ENCODE measurements at places on chromosomes 1 and 21.

- DNase-seq = no peak
Measured at GRCh38 chr1:43206600-43207228, 34.6 kb downstream of the CFAP57 start.

GRCh38 chr1:46128344-46128743 is 4.1 kb downstream of the PIK3R3 start:
- DNase-seq = no peak

- DNase-seq = no peak
Measured at GRCh38 chr1:201590474-201590873, 51.5 kb downstream of the NAV1 start.

DNA sequence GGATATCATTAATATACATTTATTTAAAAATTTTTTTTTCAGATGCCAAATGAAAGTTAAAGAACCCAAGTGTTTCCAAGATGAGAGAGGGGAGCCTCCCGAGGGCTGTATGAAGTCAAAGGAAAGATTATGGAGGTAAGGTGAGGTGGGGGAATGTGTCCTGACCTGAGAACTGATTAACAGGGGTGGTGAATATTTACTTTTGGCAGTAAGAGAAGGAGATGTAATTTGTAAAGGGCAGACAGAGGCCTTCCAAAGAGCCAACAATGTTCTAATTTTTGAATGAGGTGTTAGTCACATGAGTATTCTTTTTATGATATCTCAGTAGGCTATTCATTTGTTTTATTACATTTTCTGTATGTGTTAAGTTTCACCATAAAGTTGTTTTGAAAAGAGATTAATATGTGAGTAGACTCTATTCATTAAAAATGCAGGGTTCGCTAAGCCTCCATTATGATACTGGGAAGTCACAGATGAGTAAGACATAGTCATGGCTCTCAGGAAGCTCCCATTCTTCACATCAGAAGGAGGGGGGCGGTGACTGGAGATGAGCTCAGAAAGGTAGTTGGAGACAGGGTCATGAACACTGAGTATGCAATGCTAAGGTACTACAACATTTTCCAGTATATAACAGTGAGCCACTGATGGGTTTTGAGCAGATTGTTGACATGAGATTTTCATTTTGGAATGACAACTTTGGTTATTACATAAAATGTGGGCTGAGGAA is 62.4 kb upstream of the TNFSF18 start:
- DNase-seq = no peak

DNA sequence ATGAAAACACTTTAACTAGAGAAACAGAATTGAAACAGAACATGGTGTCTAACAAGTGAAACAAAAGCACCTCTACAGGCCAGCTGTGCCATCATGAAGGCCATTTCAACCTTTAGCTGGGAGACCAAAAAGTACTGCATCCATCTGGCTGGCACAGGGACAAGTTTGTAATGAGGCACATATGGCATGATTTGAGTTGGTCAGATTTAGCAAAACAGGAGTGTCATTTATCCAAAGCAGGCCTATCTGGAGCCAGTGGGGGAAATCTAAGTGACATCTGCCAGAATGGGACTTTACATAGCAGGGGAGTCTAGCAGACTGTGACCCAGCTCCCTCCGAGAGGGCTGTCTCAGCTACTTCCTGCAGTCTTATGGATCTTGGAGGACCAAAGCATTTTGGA is 51.9 kb downstream of the DNTTIP2 start:
- DNase-seq = no peak

- no peak for DNase-seq
Measured at GRCh38 chr1:183881387-183882131, 76.6 kb downstream of the RGL1 start.

DNA sequence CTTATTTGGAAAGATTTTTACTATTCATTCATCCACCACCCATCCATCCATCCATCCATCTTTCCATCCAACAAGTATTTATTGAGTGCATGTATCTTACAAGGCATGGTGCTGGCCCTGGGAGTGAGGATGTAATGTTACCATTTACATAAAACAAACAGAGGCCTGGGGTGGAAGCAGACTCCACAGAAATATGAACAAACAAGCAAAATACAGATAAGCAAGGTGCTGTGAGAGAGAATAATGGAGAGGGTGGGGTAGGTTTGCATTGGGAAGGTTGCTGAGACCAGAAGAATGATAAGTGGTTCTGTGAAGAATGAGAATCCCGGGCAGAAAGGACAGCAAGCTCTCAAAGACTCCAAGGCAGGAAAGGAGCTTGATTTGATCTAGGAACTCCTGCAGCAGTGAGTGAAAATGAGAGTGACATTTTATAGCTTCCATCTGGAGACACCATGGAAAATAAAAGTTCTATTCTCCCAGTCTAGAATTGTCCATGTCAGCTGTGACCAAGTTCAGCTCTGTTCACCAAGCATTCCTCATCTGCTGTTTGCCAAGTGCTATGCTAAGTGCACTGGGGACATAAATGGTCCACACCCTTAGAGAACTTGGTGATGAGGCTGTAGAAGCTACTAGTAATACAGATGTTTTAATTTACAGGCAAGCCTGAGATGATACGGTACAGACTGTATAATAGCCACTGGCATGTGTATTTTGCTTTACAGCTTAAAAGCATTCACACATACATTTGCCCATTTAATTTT is 75.3 kb downstream of the PEX14 start:
- no peak for DNase-seq

DNA sequence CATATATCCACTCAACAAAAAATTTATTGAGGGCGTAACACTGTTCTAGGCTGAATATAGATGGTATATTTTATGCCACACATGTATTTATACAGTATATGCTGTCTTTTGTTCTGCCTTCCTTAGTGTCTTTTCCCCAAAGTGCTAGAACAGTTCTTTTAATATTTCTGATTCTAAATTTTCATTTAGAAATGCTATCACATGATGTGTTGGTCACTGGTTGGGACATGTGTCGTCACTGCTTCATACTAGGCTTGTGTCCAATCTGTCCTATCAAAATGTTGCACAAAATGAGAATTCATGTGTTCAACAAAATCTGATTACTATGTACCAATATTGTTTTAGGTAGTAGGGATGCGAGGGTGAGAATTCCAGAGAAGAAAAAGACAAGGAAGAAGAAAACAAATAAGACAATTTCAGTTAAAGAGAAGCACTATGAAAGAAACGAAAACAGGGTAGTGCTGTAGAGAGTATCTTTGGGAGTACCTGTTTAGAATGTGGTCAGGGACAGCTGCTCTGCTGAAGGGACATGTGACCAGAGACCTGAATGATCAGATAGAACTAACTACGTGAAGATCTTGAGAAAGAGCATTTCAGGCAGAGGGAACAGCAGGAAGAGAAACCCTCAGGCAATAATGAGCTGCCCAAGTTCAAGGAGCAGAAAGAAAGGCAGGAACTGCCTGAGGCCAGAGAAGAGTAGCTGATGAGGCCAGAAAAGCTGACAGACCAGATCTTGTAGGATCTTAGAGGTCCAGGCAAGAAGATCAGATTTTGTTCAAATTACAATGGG is 1.3 kb downstream of the KMO start:
- DNase-seq = no peak

DNA sequence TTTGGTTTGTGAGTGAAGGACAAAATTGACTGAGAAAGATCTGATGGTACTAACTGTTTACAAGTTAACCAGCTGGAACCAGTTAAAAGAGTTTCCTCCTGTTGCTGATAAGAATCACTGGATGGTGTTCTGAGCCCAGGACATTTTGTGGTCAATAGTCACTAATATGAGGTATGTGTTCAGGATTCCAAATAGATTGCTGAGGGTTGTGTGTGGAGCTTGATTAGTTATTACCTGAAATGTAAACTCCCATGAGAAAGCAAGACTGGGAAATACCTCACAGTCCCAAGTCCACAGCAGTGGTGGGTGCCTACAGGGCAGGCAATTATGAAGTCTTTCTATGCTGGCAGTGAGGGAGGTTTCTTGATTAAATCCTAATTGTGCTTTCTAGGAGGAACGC is 164.6 kb downstream of the DNM3 start:
- no peak for DNase-seq

GRCh38 chr1:78318011-78318410 is 172.8 kb upstream of the PTGFR start:
- DNase-seq = no peak

DNA sequence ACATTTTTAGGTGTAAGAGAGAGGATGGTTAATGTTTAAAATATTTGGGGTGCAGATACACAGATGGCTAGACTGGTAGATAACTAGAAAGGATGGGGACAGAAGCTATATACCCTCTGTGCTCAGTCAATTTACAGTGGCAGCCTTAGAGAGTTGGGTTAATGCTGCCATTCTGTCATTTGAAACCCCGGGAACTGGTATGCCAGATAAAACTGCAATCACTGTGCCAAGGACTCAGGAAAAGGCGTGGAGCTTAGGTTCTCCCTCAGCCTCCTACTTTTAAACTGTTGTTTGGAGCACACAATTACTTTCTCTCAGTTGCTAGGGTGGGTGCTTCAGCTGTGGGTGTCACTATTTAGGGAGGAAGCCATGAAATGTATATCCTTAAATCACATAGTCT is 90.0 kb upstream of the HNRNPU start:
- no peak for DNase-seq

- no peak for DNase-seq
Measured at GRCh38 chr1:176733661-176734060, 270.7 kb downstream of the PAPPA2 start.

DNA sequence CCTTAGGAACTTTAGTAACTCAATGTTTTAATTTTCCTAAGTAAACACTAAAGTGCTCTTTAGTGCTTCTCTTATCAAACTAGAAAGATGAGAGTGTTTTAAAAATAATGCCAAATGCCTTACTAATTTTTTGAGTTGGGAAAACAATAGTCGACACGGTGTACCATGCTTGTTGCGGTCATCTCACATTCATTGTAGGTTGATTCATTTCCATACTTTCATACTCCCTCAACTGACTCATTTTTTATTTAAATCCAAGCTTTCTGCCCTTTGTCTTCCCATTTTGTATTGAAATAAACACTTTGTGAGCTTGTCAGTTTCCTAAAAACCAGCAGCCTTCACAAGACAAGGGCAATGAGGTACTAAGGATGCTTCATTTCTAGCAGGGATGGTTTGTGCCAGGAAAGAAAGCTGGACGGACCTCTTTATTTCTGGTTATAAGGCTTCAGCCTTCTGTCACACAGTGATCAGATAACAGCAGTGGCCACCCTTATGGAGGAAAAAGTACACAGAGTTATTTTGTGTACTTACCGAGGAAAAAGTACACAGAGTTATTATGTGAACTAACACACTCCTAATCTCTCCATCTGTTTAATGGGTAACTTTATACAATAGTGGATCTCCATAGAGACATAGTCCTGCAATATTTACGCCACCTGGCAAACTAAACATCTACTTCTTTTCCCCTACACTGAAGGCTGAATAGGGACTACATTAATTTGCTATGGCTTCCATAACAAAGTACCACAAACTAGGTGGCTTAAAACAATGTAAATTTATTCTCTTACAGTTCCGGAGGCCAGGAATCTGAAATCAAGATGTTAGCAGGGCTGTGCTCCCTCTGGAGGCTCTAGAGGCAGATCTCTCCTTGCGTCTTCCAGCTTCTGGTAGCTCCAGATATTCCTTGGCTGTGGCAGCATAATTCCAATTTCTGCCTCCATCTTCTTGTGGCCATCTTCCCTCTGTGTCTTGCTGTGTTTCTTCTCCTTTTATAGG is 13.0 kb upstream of the CCDC190 start:
- DNase-seq = no peak

DNA sequence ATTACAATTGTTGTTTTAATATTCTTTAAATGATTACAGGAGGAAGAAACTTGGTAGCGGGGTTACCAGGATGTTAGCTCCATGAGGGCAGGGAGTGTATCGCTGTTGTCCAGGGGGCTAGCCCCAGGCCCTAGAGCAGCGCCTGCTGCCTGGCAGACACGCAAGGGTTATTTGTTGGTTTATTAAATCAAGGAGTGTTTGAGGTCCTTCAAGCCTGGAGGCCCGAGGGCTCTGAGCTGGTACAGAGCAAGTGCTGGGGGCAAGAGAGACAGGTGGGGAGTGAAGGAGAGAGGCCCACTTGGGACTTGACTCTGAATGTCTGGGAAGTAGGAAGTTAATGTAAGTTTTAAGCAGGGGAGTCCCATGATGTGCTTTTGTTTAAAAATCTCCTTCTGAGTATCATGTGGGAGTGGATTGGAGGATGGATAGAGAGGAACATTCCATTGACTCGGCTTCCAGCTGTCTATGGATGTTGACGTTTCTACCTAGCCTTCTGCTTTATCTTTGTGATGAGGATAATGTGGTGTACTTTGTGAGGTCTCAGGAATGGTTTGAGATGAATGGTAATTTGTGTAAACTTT is 8.7 kb downstream of the ITSN1 start:
- no peak for DNase-seq

GRCh38 chr1:111290630-111291029 is at the start of gene CHIA:
CHIA (plus strand) TSS chr1:111290851; CDS start chr1:111310468, 19,617 bp downstream.
- DNase-seq = no peak

GRCh38 chr1:228921481-228921880 is 186.2 kb downstream of the RHOU start:
- DNase-seq = no peak

DNA sequence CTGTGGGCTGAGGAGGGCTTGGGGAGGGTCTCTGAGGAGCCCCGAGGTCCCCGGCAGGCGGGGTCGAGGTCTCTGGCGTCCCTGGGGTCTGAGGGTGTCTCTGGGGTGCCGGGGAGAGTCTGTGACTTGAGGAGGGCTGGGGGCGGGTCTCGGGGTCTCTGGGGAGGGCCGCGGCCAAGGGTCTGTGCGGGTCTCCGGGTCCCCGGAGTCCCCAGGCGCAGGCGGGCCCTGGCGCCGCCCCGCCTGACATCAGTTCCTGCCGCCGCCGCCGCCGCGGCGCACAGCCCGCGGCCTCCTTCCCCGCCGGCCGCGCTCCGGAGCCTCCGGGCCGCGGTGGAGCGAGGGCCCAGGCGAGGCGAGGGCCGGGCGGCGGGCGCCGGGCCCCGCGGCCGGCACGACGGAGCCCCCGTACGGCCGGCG is at the start of gene PLEKHM2:
Gene PLEKHM2 (plus strand): TSS at position 279 of the 420 bp plus-strand sequence. CDS start 239 bp downstream, outside the sequence.
- DNase-seq = peak; percentile 42

GRCh38 chr1:98700228-98700627 is 38.7 kb downstream of the SNX7 start:
- DNase-seq = no peak

- DNase-seq = no peak
Measured at GRCh38 chr1:21857840-21858670, 46.0 kb downstream of the LDLRAD2 start.

DNA sequence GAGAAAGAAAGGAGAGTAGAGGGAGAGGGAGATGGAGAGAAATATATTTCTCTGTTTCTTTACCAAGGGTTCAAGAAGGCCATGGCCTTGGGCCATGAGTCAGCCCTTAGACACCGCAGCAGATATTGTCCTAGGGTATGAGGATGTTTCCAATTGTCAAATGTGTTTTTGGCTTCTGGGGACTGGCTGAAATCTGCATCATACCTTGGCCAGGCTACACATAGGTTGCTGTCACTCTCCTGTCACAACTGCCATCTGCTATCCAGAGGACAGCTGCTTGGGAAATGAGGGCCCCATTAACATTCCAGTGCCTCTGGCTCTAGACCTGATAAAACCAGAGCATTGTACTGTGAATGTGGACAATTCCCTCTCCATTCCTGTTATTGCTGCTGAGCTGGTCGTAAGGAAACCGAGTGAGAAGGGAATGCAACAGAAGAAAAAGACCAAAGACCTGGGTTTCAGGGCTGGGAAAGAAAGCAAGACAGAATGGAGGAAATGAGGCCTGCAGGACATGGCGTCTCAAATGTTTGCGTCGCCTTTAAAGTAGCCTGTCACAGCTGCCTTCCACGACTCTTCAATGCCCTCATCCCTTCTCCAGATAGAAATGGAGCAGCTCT is 8.8 kb upstream of the PIGC start:
- no peak for DNase-seq

Data from activated CD4-positive, CD25-positive, alpha-beta regulatory T cell (primary cell).